ENCODE measurements at places on chromosomes 11 and 22.

DNA sequence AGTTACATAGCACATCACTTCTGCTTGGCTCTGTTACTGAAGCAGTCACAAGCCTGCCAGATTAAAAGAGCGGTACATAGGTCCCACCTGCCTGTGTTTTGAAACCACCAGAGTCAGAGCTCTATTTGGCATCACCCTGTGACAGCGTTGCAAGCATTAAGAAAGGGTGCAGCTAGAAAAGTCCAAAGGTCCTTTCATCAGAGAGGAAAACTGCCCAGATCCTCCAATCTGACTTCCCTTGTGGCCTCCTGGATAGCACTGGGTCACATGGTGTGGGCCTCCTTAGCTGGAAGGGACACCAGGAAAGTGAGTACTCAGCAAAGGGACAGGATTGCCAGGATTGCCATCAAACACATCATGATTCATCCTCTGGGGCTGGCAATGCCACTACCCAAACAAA lies 22.9 kb downstream of the STX3 start:
- DNase-seq = no peak

- DNase-seq = peak; percentile 99
Measured at GRCh38 chr22:30968924-30969531, at the start of gene TUG1. TSS of gene TUG1 (plus strand) at chr22:30969265.

GRCh38 chr22:21626073-21626734 lies 3.6 kb downstream of the YDJC start:
- DNase-seq = no peak

GRCh38 chr11:117606790-117607189 lies 190.2 kb downstream of the DSCAML1 start:
- DNase-seq = no peak

DNA sequence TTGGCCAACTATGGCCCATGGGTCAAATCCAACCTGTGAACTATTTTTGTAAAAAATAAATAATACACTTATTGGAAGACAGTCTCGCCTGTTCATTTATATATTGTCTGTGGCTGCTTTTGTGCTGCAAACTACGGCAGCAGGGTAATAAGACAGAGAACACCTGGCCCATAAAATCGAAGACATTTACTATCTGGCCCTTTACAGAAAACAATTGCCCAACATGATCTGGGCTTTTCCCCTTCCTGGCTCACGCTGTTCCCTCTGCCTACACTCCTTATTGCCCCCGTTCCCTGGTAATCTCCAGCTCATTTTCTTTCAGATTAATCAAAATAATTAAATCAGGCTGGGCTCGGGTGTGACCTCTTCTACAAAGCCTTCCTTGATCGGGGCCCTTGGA lies 5.6 kb downstream of the PLAAT2 start:
- DNase-seq = no peak

GRCh38 chr11:118156531-118157185 lies 4.0 kb upstream of the SCN4B start:
- DNase-seq = no peak

GRCh38 chr11:6472934-6473333 lies 807 bp downstream of the TRIM3 start:
- no peak for DNase-seq

DNA sequence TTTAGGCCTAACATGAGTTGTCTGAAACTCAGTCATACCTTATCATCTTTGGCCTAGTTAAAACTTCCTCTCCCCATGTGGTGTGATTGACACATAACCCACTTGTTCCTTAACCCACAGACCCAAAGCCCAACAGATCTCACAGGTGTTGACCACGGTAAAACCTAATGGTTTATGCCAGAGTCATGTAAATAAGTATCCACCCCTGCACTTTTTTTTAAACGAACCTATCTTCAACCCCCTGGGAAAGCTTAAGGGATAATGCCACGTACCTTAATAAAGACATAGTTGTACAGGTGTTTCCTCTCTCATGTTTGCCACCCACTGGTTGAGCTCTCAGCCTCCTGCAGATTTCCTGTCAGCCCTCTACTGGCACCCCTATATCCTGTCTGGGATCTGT lies 709.3 kb upstream of the CCDC179 start:
- DNase-seq = no peak

DNA sequence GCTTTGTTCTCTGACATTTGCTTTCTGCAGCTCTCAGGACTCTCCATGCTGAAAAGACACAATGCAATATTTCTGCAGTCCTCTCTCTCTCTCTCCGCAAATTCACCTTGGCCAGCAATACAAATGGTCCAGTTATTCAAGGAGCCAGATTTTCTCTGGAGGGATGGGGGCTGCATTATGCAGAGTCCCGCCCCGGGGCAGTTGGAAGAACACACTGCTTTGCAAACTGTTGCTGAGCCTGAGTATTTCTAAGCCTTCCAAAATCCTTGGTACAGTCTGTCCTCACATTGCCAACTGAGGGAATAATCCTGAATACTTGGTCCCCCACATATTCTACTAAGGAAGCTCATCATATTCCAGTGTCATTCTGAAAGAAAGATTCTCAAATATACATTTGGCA lies 94.3 kb upstream of the ZC3H12C start:
- DNase-seq = no peak

DNA sequence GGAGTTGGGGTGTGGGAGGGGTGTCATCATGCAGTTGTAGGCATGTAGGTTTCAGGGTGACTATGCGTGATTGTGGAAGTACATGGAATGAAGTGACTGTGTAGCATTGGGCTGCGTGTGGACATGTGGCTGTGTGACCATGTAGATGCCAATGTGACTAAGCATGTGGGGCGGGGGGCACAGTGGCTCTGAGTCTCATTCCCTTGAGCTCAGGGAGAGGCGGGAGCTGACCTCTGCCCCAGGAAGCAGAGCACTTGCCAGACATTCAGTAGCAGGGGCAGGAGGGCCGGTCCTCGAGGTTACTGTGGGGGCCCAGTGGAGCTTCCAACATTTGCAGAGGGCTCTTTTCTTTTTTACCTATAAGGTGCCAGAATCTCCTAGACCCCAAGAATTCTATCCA lies 440 bp upstream of the KLHL35 start:
- no peak for DNase-seq

GRCh38 chr11:27055065-27055682 lies 14.6 kb downstream of the BBOX1 start:
- DNase-seq = no peak

DNA sequence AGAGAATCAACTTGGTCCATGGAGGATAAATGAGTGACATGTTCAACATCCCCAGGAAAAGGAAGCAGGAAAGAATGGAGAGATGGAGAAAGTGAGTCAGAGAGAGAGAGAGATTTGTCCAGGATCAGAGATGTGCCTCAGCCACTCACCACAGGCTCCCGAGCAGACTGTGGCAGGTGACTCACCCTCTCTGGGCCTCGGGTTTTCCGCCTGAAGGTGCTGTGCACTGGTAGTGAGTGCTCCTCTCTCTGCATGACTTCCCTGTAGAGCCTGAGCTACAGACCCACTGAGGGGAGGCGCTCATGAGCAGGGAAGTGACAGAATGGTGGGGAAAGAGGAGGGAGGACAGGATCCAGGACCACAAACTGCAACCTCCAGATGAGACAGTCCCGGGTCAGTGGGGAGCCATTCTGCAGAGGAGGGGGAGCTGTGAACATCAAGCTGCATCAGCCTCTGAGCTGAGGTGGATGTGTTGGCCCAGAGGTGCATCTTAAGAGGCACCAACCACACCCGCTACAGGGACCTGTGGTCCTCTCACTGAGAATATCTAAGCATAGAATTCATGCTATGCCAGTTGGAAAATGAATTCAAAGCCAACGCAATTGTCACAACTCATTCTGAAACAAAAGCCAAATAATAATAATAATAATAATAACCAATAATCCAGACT lies 433.4 kb downstream of the BRD1 start:
- DNase-seq = no peak

DNA sequence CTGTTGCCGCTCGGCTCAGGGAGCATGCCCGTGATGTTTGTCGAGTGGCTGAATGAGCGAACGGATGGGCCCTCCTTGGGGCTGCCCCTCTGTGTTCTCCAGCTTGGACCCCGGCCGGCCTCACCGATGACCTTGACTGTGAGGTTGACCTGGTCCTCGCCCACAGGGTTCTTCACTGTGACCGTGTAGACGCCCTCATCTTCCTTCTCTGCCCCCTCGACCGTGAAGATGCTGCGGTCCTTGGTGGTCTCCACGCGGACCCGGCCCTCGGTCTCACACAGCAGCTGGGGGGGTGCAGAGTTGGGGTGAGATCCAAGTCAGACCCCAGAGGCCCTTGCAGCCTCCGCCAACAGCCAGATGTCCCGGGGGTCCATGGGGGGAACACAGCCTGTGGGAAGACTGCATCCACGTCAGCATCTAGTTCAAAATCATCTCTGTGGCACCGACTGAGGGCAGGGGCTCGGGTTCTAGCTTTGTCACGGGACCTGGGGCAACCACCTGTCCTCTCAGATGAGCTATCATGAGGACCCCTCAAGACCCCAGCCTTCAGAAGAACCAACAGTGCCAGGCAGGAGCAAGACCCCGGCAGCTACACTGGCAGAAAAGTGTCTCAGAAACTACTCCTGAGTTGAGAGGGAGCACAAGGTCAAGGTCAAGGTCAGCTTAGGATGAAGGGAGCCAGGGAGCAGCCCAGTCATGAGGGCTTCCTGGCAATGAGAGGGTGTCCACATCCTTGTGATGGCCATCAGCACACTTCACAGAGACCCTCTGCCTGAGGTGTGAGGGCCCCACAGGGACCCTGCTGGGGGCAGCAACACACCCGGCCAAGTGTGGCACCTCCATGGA lies 13.9 kb downstream of the MYBPC3 start:
- no peak for DNase-seq

DNA sequence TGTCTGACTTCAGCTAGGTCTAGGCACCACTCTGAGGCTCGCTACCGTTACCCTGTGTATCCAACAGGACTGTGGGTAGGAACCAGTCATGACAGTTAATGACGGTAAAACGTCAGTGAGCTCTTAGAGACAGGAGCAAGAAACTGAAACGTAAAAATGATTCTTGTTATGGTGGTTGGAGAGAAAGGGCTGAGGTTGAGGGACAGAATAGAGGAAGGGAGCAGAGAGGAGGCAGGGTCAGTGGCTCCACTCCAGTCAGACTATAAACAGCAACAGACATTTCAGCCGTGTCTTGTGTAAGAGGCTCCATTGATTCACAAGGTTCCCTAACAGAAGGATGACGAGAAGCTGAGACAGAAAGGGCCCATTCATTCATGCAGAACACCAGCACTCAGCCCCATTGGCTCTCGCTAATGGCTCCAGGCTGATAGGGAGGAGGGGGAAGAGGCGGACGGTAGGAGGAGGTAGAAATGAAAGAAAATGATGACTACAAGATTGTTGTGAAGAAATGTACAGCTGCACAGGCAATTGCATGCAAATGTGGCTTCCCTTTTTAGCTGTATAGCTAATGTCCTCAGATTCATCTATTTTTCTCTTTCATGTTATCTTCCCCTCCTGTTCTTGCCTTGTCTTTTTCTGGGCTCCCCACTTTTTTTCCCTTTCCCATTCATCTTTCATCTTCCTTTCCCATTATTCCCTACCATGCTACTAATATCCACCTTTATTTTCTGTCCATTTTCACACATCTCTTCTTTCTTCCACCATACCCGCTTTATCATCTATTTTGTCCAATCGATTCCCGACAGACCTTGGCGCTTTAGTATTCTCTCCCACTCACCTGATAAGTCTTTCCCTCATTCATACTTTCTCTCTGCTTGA lies 34.3 kb downstream of the ETS1 start:
- no peak for DNase-seq

GRCh38 chr22:37151401-37151800 lies 1.7 kb upstream of the IL2RB start:
- DNase-seq = no peak

DNA sequence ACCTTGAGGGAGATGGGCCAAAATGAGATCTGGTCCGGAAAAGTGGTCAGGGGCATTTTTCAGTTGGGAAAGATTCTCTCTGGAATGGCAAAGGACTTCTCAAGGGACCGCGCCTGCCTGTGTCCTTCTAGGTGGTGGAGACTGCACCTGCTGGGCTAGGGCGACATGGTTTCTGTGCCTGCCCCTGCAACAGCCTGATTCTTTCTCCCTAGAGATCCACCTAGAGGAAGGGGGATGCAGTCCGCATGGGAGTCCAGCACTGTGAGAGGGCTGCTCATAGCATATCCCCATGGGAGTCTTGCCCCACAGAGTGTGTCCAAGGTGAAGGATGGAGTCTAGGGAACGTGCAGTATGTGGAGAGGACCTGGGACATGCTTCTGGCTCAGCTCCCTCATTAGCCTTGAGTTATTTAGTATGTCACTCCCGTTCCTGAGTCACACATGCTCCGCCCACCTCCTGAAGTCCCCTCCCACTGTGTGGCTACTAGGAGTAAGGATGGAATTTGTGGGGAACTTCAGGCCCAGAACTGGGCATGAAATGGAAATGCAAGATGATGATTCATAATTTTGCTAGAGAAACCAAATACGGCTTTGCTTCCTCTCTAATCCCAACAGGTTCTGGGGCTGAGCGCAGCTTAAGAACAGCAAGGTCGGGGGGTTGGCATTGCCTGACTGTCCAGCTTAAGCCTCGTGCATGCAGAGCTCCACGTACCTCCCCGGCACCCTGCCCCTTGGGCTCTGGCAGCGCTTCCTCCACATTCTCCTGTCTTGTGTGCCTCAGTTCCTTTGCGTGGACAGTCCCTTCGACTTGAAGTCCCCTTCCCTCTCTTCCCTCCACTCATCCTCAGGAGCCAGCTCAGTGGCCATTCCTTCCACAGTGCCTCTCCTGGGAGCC lies 35.0 kb downstream of the GRIK4 start:
- no peak for DNase-seq

DNA sequence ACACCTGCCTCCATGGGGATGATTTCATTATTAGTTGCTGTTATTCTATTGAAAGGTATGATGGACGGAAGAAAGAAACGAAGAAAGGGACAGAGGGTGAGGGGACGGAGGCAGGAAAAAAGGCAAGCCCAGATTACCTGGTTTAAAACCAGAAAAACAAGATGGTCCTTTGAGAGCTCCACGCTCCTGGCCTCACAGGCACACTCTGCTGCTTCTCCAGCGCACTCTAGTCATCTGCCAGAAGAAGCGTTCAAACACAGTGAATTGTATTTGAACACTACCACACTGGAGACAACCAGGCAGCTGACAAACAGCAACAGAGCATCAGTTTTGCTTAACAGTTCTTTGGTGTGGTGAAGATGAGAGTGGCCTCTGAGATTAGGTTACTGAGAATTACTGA lies 216.9 kb downstream of the CADM1 start:
- no peak for DNase-seq

- DNase-seq = no peak
Measured at GRCh38 chr11:126313826-126314225, 10.0 kb downstream of the DCPS start.

DNA sequence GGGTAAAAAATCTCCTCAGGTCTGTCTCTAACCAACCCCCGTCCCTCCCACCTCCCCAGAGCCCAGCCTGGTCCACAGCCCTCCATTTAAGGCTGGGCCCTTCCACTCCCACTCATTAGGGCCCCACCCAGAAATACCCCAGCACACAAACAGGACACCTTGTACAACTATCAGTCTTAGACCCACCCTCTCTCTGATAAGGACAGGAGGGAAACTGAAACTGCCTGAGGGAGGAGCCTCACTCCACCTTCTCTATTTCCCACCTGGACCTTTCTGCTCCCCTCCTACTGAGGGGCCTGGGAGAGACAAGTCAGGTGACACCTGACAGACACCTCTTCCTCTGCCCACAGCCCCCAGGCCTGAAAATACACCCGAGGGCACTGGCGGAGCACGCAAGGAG lies 90.2 kb downstream of the PLEKHA7 start:
- no peak for DNase-seq

All from left hindlimb (tissue), 1 donor.